GM18507 (cell line): ENCODE measurements at places on chromosomes 2 and 18.

DNA sequence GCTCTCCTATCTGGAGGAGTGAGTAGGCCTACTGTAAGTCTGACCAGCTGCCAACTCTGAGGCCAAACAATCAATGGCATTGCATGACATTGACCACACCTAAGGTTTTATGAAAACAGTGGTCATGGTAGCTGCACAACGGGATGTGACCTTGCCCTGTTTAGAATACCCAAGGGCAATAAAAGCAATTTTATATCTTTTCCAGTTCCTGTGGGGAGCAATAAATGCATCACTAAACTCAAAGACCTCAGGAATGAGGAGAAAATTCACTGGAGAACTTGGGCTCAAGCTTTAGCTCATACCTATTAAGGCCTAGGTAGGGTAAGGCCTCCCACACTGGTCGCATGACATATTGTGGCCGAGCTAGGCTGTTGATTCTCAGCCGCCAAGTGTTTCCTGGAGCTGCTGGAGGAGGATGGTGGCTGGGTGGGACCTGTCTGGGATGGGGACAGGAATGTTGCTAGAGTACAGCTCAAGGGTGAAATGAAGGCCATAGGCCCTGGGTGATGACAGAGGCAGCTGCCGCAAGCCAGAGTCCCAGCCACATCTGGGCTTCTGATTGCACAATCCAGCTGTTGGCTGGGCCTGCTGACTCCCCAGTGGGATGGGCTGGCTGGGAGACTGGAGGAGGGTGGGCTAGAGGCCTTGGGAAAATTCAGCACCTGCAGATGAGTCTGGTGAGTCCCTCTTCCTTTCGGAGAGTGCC, 313.7 kb downstream of the CYP26B1 start:
- no peak for DNase-seq

DNA sequence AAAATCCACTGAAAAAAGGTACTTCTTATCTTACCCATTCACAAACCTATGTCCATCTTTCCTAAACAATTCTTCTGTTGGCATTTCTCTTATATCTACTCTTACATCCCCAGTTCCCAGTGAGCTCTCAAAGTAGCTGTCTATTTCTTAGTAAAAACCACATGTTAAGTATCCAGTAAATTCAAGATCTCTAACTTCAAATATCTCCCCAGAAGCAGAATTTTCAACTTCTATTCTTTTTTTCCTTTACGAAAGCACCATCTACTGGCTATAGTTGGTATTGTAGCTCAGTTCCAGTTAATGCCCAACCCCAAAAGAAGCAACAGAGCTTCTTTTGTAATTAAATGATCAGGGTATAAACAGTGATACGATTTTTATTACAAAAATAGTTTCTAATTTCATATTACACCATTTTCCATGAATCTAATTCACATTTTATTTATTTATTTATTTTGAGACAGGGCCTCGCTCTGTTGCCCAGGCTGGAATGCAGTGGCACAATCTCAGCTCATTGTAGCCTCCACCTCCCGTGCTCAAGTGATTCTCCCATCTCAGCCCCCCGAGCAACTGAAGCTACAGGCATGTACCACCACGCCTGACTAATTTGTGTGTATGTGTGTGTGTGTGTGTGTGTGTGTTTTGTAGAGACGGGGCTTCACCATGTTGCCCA, 28.5 kb downstream of the HRH4 start:
- DNase-seq, result peak; percentile 15

DNA sequence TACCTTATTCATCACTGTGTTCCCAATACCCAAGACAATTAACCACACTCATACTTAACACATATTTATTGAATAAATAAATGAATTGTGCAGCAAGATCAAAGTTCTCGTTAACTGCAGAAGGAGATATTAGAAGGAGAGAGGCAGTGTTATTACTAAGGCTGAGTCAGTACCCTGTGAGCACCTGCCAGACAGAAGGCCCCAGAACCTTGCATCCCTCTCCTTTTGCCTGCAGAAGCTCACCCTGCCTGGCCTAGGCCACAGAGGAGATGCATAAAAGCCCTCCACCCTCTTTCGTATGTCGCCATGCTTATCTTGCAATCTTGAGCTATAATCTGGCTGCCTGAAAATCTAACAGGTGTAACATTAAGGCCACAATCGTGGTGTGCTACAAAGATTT, 20.5 kb upstream of the RNF149 start:
- no peak for DNase-seq

- DNase-seq, result no peak
These were observed 22.8 kb downstream of the EHD3 start for GRCh38 chr2:31256611-31257382.

DNA sequence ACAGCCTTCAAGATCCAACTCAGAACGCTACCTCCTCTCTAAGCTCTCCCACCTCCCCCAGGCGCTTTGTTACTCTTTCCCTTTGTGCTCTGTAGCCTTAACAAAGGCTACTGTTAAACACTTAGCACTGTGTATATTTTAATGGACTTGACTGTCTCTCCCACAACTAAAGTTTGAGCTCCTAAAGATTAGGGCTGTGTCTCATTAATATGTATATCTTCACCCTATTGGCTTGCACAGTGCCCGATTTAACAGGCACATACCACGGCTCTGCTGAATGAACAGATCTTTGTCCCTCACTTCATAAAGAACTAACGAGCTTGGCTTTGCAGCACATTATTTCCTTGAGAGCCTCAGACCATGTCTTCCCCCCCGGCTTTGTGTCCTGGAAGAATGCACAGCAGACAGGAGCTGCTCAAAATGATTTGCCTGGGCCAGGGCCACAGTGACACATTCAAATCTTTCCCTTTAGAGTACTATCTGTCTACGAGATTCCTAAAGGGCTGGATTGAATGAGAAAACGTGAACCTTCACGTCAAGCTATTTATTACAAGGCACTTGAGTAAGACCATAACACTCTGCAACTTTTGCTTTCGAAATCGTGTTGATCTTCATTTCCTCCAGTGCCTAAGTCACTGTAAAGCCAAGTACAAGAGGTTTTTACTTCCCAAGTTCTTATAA, 22.1 kb downstream of the ABHD3 start:
- peak; percentile 22 for DNase-seq

DNA sequence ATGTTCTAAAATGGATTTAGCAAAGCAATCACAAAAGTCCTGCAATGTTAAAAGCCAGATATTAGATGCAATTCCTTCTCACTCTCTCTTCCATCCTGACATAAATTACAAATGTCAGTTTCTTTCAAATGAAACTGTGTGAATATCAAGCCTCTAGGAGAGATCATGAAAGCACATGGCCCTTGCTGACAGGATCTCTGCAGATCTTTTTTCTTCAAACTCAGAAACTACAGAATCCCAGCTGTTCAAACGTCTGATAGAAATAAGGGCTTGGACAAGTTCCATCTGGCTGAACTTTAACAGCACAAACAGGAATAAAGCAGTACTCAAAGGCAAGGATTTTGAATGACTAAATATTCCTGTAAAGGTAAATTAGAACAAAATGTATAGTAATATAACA, 47.6 kb downstream of the PDE1A start:
- DNase-seq, result no peak
